ENCODE measurements at places on chromosomes 6 and 20. TPM values are rescaled to one million over a fixed set of nuclear protein-coding genes. Genes with fewer than 3 reads are reported as not detected.

Gene B3GAT2
- total RNA-seq: 0.02 TPM

GRCh38 chr20:50588034-50588736, 78.0 kb downstream of the PTPN1 start:
- DNase-seq: peak; percentile 94

Gene CPXM1
- 6.3 TPM for total RNA-seq

DNA sequence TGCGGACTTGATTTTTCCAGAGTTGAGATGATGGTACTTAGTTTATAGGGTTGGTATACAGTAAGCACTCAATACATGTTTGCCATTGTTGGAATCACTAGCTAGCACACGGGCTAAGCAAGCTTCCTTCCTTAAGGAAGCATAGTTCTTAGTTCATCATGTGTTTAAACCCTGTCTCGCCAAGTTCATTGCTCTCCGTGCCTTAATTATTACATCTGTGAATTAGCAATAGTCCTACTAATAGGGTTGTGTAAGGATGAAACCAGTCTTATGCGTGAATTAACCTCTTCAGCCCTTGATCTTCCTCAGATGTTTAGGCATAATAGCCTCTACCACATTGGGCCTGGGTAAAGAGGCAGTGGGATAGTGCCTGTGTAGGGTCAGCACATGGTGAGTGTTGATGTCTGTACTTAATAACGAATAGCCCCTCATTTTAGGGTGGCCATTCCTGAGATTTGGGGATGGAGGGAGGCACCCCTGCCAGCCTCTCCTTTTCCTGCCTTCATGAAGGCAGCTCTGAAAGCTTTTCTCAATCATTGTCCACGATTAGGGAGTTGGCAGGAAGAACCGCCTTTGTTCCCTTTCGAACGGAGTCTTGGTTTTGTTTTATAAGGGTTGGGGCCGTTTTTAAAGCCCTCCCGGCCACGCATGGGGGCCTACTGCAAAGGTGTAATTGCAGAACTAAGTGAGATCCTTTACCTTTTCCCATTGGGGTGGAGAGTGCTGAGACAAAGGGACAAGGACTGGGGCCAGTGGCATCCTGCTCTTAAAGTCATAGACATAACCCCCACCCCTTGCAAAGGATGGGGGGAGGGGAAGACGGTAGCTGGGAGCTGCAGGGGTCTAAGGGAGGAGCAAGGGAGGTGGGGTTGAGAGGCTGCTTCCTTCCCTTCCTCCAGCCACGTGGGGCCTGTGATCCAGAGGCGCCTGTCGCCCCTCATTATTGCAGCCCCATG, 2.1 kb downstream of the DNMT3B start:
- DNase-seq: no peak

GRCh38 chr20:51541189-51542032, 1.1 kb downstream of the NFATC2 start:
- DNase-seq: no peak

Gene GABBR1
- 62.4 TPM for total RNA-seq

Gene LGSN
- not detected for total RNA-seq

Gene SOBP
- total RNA-seq: 9.8 TPM

Gene PDYN
- not detected for total RNA-seq

Gene ADGRB3
- total RNA-seq: 1.5 TPM

DNA sequence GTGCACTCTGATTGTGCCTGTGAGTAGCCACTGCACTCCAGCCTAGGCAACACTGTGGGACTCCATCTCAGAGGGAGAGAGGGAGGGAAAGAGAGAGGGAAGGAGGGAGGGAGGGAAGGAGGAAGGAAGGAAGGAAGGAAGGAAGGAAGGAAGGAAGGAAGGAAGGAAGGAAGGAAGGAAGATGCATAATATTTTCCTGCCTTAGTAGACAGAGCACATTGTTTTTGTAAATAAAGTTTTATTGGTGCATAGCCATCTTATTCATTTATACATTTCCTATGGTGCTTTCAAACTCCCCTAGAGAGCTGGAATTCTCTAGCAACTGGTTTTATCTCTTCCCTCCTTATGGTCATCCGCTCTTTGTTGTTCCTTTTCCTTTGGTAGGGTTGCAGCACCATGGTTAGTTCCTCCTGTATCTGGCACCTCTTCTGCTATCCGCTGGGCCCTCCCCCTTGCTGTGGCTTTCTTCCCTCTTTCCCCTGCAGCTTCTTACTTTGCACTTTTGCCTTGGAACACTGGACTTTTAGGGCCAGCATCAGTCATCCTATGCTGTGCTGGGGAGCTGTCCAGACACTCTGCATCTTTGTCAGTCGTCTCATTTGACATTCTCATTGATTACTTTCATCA, 20.2 kb downstream of the GPR6 start:
- no peak for DNase-seq

GRCh38 chr6:77425671-77426070, 37.6 kb downstream of the HTR1B start:
- DNase-seq: no peak

DNA sequence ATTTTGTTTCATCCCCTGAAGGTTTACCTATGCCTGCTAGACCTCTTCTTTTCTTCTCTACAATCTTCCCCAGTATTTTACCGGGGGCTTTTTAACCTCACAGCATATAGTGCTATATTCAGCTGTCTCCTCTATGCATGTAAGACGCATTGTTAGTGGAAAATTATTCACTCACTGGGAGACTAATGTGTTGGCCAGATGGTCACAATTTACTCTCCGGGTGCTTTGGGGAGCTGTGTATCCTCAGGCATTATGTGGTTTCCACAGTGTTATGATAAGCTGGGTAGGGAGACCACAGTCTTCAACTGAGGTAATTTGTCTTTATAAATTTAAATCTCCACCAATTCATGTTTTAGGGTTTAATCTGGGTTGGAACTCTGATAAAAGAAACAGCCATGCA, 553.8 kb upstream of the PTCHD4 start:
- no peak for DNase-seq

Gene TAGAP
- total RNA-seq: not detected
